ENCODE measurements at places on chromosomes 12 and 14.

- DNase-seq: no peak
Observed at GRCh38 chr12:52251367-52252051, 18.5 kb downstream of the KRT7 start.

DNA sequence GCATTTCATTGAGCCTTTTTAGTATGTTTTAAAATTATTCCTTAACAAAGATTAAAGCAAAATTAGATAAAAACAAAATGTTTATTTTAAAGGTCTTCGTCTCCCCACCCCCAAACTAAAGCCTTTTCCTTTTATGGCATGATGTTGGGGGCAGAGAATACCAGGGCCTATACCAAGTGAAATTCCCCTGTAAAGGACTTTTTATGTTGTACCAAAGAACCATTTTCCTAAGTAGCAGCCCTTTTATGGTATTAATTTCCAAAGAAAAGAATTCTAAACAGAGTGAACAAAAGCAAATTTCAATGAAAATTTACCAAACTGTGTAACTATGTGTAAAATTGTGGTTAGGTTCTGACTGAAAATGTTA is 71.9 kb upstream of the GNPNAT1 start:
- no peak for DNase-seq

DNA sequence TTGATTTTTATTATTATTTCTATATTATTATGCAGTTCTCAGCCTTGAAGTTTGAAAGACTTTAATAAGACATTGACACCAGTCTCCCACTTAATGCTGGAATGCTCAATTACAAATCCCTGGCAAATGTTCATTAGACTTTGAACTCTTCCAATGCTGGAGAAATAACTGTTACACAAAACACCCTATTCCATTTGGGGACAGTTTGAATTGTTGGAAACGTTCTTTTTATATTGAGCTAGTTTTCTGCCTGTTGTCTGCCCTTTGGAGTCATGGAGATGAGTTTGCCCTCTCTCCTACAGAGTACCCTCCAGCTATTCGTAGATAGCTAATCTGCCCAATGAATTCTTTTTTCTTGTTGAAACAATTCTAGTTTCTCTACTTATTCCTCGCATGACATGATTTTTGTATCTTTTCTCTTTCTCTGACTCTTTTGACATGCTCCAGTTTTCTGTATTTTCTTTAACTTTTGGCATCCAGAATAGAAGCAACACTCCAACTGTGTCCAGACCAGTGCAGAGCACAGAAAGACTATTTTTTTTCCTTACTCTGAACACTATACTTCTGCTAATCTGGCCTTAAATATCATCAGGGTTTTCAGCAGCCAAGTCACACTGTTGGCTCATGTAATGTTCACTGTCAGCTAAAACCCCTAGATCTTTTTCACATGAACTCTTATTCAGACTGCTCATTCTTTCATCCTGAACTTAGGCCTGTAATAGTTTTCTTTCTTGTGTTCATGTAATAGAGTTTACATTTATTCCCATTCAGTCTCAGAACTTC is 379.3 kb downstream of the RAD51B start:
- no peak for DNase-seq

GRCh38 chr14:74596741-74597450 is 15.1 kb downstream of the LTBP2 start:
- no peak for DNase-seq

- DNase-seq: no peak
Observed at GRCh38 chr12:125873016-125873415, 807.8 kb downstream of the AACS start.

- DNase-seq: no peak
Observed at GRCh38 chr12:124556074-124556466, 11.3 kb downstream of the NCOR2 start.

DNA sequence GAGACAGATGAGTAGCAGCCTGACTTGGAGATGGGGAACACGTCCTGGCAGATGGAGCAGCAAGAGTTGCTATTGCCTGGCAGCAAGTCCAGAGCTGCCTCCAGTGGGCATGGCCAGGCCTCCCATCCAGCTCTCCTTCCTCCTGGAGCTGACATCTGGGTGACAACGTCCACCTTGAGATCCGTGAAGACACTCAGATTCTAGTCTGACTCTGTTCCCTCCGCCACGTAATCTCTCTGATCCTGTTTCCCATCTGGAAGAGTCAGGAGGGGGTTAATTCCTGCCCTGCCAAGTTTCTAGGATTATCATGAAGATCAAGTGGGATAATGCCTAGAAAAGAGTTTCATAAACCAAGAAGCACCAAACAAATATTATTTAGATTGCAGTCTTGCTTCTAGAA is 65.3 kb upstream of the FAM181A start:
- no peak for DNase-seq
